Suppressor macrophage (primary cell): ENCODE measurements at places on chromosomes 1 and 21.

DNA sequence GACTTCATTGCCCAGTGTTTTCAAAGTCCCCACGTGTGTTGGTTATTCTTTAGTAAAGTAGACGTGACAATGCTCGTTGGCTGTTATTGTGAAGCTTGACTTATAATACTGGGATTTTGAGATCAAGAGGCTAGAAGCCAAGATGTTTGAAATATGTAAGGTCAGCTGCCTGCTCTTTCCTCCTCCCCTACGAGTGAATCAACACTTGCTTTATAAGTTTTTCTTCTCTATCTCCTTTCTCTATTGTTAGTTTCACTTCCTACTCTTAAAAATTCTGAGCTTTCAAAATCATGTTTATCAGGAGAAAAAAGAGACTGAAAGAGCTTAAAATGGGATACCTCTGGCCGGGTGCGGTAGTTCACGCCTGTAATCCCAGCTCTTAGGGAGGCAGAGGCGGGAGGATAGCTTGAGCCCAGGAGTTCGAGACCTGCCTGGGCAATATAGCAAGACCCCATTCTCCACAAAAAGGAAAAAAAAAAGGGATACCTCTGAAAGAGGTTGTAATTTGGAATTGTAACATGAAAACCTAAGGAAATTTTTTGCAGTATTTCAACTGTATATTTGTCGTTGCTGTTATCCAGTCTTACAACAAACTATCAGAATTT lies 72.0 kb downstream of the EPB41 start:
- DNase-seq, result peak; percentile 57

DNA sequence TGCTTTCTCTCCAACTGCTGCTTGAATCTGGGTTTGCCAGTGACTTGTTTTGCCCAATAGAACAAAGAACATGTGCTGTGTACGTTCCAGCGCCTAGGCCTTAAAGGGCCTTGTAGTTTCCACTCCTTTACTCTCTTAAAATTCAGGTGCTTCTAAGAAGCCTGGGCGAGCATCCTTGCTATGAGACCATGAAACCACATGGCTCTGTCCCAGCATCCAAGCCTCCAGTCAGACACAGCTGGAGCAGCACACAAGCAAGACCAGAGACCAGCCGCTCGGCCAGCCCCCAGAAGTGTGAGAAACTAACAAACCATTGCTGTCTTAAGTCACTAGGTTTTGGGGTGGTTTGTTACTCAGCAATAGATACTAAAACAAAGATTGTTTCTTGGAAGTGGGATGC lies 15.1 kb downstream of the PLEKHO1 start:
- no peak for DNase-seq

DNA sequence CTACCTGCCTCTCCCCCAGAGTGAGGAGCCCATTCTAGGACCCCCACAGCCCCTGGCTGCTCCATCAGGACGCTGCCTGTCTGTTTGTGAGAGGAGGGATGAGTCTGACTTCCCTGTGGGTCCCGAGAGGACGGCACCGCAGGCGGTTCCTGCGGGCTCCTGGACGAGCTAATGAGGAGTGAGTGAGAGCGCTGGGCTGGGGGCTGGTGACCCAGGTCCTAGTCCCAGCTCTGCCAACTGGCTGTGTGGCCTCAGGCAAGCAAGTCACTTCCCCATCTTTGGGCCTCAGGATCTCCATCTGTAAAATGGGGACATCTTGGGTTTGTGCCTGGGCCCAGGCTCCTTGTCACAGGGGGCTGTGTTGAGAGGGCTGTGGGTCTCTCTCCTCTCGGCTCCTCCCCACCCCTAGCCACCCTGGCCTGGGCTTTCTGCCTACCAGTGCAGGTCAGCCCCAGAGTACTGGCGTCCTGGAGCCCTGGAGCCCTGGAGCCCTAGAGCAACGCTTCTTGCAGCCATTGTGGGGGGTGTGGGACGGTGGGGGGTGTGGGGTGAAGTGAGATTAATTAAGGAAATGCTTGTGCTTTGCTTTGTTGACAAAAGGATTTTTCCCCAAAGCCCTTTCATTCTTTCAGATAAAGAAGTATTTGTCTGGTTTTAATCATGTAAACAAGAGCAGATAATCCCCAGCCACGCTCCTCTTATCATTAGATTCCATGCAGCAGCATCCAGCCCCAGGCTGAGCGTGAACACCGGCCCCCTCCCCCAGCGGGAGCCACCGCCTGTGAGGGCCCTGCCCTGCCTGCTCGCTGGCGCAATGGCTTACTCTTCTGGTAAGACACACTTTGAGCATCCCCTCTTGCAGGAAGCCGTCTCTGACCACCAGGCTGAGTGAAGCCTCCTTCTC lies 26.8 kb downstream of the SLC1A7 start:
- DNase-seq, result no peak

GRCh38 chr1:228212415-228212965 lies 4.6 kb downstream of the OBSCN start:
- no peak for DNase-seq

DNA sequence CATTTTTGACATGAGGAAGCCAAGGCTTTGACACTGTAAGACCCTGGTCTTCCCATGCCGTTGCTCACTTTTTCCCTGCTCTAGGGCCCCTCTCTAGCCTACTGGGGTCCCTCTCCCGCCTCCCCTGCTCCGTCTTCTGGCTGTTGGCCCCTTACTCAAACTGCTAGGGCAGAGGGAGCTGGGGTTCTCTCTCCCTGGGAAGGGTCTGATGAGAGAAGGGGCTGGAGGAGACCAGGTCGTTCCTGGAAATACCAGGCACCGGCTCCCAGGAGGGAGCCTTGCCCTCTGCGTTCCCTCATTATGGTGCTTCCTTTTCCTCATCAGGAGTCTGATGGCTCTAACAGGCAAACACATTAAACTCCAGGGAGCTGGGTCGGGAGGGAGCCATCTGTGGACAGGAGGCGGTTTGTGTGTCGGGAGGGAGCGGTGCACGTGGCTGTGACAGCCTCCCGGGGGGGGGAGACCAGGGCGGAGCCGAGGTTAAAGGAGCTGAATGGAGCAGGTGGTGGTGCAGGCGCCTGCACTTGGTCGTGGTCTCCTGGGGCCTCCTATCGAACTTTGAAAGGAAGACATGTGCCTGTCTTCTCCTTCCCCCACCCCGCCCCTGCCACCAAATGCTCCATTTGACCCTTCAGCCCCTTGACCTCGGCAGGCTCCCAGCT lies 35.4 kb upstream of the LHX4 start:
- no peak for DNase-seq

- no peak for DNase-seq
These were observed 1.4 kb downstream of the EVA1C start for GRCh38 chr21:32413697-32414578.

DNA sequence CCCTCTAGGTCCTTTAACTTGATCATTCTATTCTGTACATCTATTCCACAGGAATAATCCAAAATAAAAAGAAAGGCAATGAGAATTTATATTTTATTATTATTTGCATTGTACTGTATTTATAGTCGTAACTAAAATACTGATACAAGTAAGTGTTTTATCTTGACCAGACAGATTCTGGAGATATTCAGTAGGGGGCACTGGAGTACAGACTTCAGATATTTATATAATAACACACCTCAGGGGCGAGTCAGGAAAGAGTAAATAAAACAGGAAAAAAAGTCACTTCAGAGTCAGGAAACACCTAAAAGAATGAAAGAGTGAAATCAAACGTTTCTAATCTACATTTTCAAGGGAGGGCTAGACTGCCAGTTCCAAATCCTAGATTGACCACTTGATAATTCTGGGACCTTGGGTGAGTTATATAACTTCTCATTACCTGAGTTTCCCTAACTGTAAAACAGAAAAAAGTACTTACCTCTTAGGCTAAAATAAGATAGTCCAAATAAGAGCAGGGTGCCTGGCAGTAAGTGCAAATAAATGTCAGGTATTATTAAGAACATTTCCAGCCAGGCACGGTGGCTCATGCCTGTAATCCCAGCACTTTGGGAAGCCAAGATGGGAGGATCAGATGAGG lies 31.1 kb upstream of the MTF1 start:
- peak; percentile 28 for DNase-seq

GRCh38 chr1:87305762-87306161 lies 22.9 kb upstream of the LMO4 start:
- DNase-seq, result no peak

DNA sequence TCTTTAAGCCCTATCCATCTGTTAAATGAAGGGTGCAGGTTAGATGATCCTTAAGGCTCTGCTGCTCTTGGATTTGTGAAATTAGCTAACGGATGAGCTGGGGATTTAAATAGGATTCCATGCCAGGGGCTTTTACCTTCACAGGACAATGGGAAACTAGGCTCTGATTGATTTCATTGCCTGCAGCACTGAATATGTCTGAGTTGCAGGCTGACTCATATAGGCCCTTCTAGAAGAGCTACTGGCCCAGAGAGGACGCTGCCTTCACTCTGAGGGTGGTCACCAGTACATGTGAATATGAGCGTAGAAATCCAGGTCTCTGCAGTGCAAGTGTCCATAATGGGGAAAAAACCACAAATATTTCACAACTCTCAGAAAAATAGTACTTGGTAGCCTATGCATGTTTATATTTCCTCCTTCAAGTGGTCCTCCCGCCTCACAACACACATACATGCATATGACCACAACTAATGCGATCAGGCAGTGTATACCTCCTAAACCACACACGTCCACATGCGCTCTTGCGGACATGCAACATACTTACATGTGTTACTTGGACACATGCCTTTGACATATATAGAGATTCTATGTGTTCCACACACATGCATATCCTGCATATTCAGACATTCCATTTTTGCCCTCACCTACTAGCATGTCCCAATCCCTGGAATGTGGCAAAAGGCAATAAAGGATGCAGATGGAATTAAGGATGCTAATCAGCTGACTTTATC lies 233.8 kb upstream of the JUN start:
- DNase-seq, result peak; percentile 29

GRCh38 chr1:97139512-97139911 lies 417.9 kb downstream of the PTBP2 start:
- no peak for DNase-seq

DNA sequence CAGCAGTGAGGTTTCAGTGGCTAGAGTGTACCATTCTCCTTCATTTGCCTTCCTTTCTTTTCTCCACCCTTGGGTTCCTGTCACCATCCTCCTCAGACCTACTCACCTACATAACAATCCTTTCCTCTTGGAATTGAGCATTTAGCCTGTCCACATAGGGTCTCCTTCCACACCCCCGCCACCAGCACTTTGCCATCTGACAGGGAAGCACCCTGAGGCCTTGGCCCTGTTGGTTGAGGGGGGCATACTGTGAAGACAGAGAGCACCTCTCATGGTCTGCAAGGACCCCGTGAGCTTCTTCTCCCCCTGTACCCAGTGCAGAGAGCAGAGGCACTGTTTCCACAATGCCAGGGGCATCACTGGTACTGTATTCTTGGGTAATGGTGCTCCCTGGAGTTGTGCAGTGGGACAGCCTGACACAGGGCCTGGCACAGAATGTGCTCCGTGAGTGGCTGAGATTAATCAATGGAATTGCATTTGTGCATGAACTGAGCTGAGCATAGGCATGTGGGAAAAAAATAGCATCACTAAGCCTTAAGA lies 14.9 kb upstream of the SLC5A9 start:
- DNase-seq, result no peak

GRCh38 chr1:66933887-66934700 lies 9.3 kb downstream of the MIER1 start:
- DNase-seq, result no peak

GRCh38 chr1:12634156-12634555 lies 9.7 kb upstream of the AADACL4 start:
- DNase-seq, result no peak

DNA sequence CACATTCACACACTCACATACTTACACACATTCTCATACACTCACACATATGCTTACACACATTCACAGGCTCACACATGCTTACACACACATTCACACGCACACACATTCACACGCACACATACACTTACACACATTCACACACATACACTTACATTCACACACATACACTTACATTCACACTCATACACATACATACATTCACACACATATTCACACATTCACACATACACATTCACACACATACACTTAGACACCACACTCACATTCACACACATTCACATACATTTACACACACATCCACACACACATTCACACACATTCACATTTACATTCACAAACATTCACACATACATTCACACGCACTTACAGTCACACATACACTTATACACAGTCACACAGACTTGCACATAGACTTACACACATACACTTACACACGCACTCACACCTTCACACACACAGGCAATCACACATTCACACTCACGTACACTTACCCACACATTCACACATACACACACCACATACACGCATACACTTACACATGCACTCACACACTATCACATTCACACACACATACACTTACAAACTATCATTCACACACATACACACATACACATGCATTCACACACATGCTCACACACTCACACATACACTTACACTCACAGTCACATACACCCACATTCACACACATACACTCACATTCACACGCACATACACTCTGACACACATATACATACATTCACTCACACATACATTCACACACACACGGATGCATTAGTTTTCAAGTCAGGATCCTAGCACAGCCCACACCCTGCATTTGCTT lies 16.8 kb downstream of the PDE9A start:
- no peak for DNase-seq

DNA sequence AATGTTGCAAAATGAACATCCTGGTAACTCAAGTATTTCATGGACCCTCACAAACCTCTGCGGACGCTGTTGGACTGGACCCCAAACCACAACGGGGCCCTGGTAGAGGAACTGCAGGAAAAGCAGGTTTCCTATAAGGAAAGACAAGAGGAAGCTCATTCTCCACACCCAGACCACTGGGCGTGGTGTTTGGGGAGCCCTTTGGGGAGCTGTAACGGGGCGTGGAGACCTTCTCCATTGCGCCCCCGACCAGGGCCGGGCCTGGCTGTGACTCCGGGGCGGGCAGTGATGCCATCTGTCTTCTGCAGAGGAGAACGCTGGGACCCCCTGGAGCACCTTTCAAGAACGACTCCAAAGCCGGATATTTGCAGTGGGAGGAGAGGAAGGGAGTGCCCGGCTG lies 30.0 kb upstream of the AGPAT3 start:
- no peak for DNase-seq

DNA sequence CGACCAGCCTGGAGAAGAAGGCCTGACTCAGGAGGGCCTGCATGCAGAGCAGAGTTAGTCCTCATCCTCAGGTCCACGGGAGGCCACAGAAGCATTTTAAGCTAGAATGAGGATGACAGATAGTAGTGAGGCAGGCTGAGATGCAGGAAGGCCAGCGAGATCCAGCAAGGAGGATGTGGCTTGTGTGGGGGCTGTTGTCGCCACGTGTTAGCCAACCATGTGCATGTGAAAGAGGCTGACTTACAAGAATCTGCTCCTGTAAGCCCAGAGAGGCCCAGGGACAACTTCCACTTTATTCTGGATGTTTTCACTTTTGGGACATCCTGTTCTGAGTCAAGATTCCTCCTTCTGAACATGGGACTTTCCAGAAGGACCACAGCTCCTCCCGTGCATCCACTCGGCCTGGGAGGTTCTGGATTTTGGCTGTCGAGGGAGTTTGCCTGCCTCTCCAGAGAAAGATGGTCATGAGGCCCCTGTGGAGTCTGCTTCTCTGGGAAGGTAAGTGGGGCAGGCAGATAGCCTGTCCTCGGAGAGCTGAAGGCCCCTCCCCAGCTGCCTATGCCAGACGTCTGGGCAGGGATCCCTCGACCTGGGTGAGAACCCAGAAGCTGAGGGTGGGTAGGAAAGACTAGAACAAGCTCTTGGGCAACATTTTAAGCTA lies at the start of gene SLAMF8:
TSS of gene SLAMF8 (plus strand) at position 433 of the 661 bp plus-strand sequence. CDS start at position 459, 26 bp downstream.
- DNase-seq, result peak; percentile 92

- DNase-seq, result no peak
These were observed 42.4 kb downstream of the ENAH start for GRCh38 chr1:225610539-225610938.
